Chondrocyte (in vitro differentiated cells): ENCODE measurements at places on chromosomes 12 and 14. TPM values are rescaled to one million over a fixed set of nuclear protein-coding genes. Genes with fewer than 3 reads are reported as not detected.

PFDN5 gene
- total RNA-seq = 266 to 309 TPM (median 274 TPM) in 3 replicates

TAS2R19 gene
- total RNA-seq = 1.4 to 2.2 TPM (median 1.9 TPM) in 3 replicates

CCDC175 gene
- not detected in 3 replicates for total RNA-seq

BCL2L2 gene
- total RNA-seq = 21.8 to 34.2 TPM (median 25.9 TPM) in 3 replicates

COX8C gene
- total RNA-seq = not detected in 3 replicates

EPS8 gene
- 114 to 181 TPM (median 120 TPM) in 3 replicates for total RNA-seq

PLEK2 gene
- total RNA-seq = not detected in 3 replicates
